ENCODE measurements at places on chromosomes 2 and 18.
A peak's percentile ranks its signal among the peaks of the same experiment; 100 is the strongest.

GRCh38 chr2:129877795-129878775 is 101.4 kb upstream of the RAB6C start:
- DNase-seq: peak; percentile 71

- no peak for DNase-seq
Observed at GRCh38 chr2:201425952-201426351, 25.3 kb downstream of the TRAK2 start.

DNA sequence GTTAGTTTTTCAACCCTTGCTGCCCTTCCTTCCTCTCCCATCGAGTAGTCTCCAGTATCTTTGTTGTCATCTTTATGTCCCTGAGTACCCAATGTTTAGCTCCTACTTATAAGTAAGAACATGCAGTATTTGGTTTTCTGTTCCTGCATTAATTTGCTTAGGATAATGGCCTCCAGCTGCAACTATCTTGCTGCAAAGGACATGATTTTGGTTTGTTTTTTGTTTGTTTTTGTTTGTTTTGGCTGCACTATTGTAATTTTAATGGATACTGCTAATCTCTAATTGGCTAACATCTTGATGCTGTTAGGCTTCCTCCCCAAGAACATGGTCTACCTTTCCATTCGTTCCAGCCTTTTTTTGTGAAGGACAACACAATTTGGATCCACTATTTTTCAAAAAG is 31.2 kb upstream of the HNRNPLL start:
- no peak for DNase-seq

DNA sequence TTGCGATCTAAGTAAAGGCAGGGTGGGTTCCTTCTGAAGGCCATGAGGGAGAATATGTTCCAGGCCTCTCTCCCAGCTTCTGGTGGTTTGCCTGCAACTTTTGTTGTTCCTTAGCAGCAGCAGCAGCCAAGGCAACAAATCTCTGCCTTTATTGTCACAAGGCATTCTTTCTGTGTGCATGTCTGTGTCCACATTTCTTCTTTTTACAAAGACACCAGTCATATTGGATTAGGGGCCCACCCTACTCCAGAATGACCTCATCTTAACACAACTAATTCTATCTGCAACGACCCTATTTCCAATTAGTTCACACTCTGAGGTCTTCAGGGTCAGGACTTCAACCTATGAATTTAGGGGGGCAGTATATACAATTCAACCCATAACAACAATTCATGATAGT is 587.5 kb downstream of the XIRP2 start:
- DNase-seq: no peak

DNA sequence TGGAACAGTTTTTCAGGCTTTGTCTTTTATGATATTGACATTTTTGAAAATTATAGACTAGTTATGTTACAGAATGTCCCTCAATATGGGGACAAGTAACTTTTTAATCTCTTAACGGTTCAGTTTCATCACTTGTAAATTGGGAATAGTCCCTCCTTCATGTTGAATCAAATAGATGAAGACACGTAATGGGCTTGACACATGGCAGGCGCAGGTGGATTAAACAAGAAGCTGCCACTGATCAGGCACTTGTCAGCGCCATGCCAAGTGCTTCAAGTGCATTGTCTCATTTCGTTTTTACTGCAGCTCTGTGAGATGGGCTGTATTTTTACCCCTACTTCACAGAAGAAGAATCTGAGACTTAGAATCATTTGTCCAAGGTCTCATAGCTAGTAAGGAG is 9.5 kb upstream of the SMAD4 start:
- no peak for DNase-seq

DNA sequence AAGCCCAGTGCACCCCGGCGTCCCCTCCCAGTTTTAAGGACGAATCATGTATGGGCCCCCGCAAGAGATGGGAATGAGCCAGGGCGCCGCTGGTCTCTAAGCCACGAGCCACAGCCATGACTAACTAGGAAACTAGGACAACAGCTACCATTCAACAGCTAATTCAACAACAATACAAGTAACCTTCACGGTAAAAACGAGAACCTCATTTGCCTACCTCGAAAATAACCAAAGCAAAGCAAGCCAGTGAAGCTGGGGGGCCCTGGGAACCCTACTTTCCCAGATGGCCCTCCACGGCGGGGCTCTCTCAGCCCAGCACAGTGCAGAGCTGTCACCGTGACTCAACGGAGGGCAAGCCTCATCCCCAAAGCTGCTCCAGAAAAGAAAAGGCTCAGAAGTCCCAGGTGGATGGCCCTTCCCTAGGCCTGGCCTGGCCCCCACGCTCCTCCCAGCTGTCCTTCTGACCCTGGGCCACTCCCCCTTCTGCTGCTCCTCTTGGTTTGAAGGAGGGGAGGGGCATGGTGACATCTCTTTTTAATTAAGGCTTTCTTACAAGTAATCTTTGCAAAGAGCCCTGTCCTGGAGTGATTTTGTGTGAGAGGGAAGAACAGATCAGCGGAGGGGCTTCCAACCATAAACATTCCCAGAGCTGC is 126.3 kb downstream of the HDAC4 start:
- DNase-seq: no peak
